ENCODE measurements at places on chromosomes 12 and 14.

- no peak for DNase-seq
Observed at GRCh38 chr12:14572401-14572800, 4.7 kb upstream of the PLBD1 start.

GRCh38 chr14:92653162-92653651, 95.2 kb downstream of the LGMN start:
- no peak for DNase-seq

- DNase-seq = no peak
Observed at GRCh38 chr12:52611080-52611468, 7.3 kb downstream of the KRT73 start.

DNA sequence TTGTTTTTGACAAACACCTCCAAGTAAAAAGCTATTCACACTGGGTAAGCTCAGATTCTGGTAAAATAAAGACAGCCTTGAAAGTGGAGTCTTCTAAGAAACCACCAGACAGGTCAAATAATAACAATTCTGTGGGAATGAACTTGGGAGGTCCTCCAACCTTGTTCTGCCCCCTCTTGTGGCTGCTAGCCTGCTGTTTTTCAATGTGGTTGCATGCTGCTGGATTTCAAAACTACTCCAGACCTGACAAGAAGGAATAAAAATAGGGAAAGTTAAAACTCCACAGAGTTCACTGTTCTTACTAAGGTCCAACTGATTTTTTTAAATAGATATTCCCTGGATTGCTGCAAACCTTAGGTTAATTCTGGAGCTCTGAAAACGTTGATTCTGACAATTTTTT, 32.2 kb upstream of the RIN3 start:
- DNase-seq = no peak

GRCh38 chr12:125583071-125583470, 517.8 kb downstream of the AACS start:
- DNase-seq = no peak

GRCh38 chr14:98573082-98573481, 698.9 kb downstream of the BCL11B start:
- DNase-seq = no peak

DNA sequence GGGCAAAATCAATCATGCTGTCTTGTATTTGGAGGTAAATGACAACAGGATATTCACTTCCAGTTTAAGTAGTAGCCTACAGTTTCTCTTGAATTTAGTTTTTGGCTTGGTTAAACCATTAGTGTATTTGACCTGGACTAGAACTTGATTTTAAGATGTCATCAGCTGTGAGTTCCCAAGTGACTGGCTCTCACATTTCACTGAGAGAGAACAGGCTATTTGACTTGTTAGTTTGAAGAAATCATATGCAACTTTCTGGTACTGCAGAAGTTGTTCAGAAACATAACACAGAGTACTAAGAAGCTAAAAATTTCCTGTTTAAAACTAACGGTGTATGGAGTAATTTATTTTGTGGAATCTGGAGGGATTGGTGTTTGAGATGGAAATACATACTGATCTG, 22.3 kb downstream of the MNAT1 start:
- no peak for DNase-seq

GRCh38 chr14:84885061-84885460, 644.9 kb upstream of the FLRT2 start:
- DNase-seq = no peak

GRCh38 chr12:105801351-105801750, 337.4 kb downstream of the NUAK1 start:
- DNase-seq = no peak

DNA sequence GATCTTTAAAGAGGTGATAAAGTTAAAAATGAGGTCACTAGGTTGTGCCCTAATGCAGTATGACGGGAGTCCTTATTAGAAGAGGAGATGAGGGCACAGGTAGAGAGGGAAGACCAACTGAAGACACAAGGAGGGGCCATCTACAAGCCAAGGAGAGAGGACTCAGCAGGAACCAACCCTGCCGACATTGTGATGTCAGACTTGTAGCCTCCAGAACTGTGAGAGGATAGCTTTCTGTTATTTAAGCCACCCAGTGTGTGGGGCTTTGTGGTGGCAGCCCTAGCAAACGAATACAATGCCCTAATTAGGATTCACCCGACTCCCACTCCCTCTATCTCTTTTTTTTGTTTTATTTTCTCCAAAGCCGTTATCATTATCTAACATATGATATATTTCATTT, 7.9 kb upstream of the IL26 start:
- DNase-seq = no peak

DNA sequence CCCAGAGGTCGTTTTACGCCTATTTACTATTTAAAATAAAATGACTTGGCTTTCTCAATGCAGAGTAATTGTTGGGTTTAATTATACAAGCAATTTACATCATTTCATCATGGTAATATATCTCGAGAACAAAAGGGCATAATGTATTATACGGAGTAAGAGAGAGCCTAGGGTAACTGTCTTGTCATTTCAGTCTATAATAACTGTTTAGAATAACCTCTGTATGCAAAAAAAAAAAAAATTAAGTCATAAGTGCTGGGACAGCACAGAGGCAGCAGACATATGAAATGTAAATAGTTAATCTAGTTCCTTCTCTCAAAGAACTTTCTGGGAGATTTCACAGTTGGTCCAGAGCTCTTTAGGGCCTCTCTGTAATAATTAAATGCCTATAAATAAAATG, 284.9 kb downstream of the TMTC2 start:
- no peak for DNase-seq

DNA sequence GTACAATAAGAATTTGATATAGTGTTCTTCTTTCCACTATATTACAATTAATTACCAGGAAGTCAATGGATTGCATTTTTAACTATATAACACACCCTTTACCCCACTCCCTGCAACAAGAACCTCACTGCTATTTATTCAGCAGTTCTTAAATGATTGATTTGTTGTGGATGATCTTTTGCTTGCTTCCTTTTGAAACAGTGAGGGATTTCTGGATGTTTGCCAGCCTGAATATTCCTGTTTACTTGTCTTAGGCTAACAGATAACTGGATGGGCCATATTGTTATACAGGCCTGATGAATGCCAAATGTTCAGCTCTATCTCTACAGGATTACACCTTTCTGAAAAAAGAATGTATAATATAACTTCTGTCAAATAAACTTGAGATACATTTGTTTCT, 497.6 kb downstream of the APAF1 start:
- DNase-seq = no peak

DNA sequence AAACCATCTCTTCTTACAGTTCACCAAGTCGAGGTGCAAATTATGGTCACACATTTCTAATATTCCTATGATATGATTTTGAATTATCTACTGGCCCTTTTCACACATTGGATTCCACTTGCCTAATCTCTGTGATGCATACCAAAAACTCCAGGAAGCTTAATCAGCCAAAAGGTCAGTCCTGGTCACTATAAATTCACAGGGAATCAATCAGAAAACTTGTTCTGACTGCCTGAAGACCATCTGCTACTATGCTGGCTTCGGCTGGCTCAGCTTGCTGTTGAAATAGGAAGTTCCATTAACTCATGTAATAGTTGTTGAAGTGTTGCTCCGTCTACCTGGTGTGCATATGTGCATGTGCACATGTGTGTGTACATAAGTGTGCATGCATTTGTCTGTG, 142.8 kb upstream of the FLRT2 start:
- DNase-seq = no peak

DNA sequence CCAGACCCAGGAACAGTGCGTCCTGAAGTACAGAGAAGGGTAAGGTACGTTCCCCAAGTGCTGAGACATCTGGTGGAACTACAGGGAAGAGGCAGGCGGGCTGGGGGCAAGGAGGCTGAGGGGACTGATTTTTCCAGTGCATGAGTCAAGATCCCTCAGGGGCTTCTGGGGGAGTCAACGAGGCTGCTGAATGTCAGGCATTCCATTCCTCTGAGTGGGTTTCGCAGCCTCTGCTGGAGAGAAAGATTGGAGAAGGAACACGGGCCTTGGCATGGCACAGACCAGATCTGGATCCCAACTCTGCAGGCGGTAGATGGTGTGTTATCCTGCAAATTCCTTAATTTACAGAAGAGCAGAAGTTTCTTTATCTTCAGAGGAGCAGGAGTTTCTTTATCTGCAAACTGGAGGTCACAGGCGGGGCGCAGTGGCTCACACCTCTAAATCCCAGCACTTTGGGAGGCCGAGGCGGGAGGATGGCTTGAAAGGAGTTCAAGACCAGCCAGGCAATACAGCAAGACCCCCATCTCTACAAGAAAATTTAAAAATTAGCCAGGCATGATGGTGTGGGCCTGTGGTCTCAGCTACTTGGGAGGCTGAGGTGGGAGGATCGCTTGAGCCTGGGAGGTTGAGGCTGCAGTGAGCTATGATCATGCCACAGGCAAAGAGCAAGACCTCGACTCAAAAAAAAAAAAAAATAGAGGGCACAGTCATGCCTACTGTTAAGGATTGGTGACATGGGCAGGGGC, 132.6 kb upstream of the MAP1LC3B2 start:
- no peak for DNase-seq

DNA sequence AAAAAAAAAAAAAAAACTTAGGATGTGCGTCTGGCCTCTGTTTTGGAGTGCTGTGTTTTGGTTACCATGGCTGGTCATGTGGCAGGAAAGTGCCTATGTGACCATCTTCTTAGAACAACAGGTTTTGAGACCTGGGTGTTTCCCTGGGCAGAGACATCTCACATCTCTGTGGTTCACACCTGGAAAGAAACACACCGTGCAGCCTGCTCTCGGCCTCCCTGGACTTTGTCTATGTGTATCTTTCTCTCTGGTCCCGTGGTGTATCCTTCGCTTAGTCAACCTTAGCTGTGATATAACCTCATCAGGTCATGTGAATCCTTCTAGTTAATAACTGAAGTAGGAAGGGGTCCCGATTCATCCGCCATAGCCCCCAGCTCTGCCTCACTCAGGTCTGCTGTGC, 22.6 kb downstream of the ACADS start:
- no peak for DNase-seq

GRCh38 chr14:80447392-80447791, 236.1 kb upstream of the DIO2 start:
- DNase-seq = no peak

- no peak for DNase-seq
Observed at GRCh38 chr12:6438345-6438744, 6.4 kb upstream of the CD27 start.

GRCh38 chr12:14315501-14315900, 50.0 kb upstream of the ATF7IP start:
- DNase-seq = no peak

GRCh38 chr12:124310785-124311184, 15.9 kb downstream of the RFLNA start:
- no peak for DNase-seq

DNA sequence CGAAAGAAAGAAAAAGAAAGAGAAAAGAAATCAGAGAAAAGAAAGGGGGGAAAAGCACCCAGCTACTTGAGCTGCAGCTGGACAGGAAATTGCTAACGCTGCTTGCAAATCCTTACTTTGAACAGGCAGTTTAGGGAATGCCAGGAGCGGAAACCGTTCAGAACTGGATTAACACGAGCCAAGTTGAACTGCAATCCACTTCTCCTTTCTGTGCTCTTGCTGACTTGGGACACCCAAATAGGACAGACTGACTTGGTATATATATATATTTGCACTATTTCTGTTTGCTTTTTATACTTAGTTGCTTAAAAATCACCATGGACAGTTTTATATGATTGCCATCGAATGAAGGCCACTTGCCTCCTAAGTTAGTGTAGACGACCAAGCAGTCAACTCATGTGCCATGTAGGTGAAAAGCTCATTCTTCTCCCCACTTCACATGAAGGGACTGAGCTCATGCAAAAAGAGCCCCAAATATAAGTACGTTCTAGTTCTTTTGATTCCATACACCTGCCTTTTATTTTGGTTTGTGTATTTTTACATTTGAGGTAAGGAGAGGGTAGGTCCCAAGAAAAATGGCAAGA, 5.5 kb downstream of the DUSP6 start:
- DNase-seq = no peak

- no peak for DNase-seq
Observed at GRCh38 chr14:68502230-68502629, 290.6 kb downstream of the ZFP36L1 start.

DNA sequence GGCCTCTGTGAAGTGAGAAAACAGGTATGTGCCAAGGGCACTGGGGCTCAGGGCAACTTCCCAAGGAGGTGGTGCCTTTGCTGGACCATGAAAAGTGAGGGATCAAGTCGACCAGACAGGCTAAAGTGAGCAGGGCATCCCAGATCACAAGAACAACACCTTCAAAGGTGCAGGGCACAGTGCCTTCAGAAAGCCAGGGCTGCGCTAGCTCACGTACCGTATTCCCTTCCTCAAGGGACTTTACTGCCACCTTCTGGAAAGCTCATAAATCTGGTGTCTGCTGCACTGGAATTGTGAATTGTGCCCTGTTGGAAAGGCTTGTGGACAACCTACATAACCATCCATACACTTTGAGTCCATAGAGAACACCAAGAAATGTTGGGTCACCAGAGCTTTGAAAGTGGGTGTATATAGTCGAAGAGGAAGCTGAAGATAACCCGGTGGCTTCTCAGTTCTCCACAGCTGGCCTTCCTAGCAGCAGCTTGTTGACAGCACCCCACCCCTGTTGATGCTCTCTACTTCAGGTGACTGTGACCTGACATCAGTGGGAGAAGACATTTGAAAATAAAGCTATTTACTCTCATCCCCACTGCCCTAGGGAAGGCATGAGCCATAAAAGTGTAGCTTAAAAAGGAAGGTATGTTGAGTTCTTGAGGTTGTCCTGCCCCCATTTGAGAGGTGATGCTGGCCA, 24.5 kb downstream of the FIGNL2 start:
- DNase-seq = peak; percentile 64

DNA sequence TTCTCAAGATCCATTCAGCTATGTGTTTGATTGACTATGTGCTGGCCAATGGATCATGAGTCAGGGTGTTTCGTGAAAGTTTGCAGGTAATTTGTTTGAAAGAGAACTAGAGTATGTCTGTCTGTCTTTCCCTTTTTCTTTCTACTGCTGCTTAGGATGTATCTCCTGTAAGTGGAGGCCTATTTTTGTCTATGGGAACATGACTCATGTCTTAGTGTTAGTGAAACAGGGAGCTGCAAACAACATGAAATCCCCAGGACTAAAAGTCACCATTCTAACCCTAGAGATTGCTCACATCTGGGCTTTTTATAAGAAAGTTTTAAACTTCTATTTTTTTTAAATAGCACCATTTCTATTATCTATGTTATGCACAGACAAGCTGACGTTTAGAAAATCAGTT, 333.0 kb downstream of the CCER1 start:
- DNase-seq = no peak

DNA sequence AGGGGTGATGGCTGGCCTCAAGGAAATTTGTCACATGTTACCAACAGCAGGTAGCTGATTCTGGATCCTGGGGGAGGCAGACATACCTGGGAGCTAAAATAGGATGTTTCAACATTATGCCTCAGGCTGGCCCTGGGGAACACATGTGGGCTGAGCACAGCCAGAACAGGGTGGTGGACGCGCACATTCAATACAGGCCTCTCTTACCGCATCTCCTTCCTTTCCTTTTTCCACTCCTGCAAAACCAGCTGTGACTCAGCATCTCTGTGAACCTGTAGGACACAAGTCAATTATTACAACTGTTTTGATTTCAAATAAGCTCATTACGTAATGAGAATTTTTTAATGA, 61.0 kb downstream of the NT5DC3 start:
- DNase-seq = no peak

GRCh38 chr14:26887847-26888246, 290.0 kb upstream of the NOVA1 start:
- no peak for DNase-seq

Data from Jurkat, Clone E6-1 (cell line).